ENCODE measurements at places on chromosomes 13 and 19.

GRCh38 chr19:58227964-58228584 lies 640 bp upstream of the ZNF544 start:
- no peak for DNase-seq

- DNase-seq: no peak
Measured at GRCh38 chr13:50275392-50276063, 260.3 kb downstream of the KCNRG start.

- DNase-seq: no peak
Measured at GRCh38 chr19:41588497-41589209, 12.7 kb downstream of the CEACAM21 start.

GRCh38 chr13:97100821-97101220 lies 106.5 kb upstream of the OXGR1 start:
- no peak for DNase-seq

DNA sequence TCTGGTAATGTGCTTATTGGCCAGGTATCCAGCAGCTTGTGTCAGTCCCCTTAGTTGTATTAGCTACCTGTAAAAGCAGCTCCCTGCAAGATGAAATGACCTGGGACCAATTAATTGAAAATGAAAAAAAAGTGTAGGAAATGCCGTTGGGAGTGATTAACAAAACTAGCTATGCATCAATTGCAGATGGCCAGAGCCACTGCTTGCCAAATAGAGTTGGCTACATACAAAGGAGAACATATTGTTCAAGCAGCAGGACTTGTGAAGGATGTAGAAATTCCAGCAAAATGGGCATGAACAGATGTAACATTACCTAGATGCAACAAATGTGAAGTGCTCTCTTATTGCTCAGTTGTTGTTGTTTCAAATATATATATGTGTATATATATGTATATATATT lies 300.5 kb downstream of the PCDH17 start:
- no peak for DNase-seq

DNA sequence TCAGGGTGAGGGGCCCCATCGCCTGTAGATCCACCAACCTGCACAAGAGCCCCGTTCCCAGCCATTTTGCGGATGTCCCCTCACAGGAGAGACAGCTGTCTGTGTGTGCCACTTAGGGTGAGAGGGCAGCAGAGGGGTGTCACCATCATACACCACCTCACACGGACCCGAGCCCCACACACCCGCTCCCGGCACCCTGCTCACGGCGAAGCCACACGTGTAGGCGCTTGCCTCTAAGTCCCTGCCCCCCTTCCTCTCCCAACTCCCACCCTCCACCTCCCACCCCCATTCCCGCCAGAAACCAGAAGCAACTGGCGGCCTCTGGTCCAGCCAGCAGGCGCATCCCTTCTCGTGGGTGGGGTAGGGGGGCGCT lies 4.0 kb upstream of the DPF1 start:
- no peak for DNase-seq

GRCh38 chr19:18112989-18113478 lies 15.5 kb downstream of the MAST3 start:
- DNase-seq: peak; percentile 87

DNA sequence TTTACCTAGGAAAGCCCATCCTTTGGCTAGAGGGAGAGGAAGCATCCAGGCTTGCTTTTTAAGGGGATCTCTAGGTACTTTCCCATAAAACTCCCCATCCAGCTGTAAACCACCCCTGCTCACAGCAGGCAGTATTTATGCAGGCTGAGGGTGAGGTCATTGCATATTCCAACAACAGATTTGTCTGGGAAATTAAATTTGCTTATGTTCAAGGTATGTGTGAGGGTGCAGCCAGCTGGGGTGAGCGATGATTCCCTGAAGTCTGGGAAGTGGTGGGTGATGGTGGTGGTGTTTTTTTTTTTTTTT lies 96.3 kb upstream of the C1QTNF9B start:
- no peak for DNase-seq

- peak; percentile 81 for DNase-seq
Measured at GRCh38 chr13:27826379-27827353, 34.4 kb downstream of the GSX1 start.

GRCh38 chr19:56566904-56567273 lies 379 bp upstream of the ZNF470 start:
- peak; percentile 72 for DNase-seq

DNA sequence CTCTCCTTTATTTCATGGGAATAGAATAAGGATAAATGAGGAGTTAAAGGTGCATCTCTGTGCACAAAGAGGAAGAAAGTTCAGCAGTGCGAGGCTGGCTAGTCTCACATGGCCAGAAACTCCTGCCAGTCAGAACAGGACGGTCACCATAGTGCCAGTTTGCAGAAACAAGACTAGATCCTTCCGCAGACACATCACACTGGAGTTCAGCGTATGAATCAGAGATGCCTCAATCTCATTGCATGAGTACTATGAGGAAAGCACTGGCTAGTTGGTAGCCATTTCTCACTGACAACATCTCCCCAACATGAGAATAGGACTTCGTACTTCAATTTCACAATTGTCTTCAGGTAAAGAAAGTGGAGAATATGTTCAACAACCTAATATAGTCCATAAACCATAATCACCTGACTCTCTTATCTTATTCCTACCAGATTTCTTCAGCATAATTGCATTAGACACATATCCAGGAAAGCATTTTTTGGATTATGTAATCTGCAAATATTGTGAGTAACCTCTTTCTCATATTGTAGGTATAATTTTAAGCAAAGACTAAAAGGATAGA lies 34.9 kb downstream of the RXFP2 start:
- DNase-seq: no peak

GRCh38 chr19:10207026-10207425 lies 12.3 kb upstream of the DNMT1 start:
- no peak for DNase-seq

GRCh38 chr19:36772311-36773222 lies at the start of gene ZNF850:
Gene ZNF850 (minus strand): TSS chr19:36772807. CDS start chr19:36762606, 10,201 bp downstream.
- DNase-seq: peak; percentile 93

DNA sequence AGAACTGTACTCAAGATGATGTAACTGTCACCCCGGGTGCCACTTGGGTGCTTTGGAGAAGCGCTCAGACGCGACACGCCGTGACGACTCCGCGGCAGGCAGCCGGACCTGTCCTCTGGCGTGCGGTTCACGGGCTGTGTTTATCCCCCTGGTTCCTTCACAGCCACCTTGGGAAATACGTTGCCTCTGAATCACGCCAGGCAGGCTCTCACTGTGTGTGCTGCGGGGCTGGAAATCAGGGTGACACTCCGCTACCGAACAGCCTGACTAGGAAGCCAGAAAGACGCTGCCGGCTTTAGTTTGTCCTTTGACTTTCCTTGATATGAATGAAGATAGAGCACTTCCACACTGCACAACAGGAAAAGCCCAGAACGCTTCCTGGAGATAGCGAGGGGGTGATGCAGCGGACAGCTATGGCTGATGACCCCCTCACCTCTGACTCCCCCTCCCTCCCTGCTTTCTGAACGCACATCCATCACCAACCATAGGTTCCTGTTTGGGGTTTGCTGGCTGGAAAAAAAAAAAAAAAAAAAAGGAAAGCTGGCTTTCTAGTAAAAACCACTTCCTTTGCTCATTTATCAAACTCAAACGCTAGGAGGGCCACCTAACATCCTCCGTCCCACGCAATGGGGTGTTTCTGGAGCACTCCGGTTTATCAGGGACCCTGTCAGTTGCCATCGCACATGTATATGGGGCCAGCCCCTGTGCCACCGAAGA lies 3.7 kb upstream of the GP6 start:
- no peak for DNase-seq

DNA sequence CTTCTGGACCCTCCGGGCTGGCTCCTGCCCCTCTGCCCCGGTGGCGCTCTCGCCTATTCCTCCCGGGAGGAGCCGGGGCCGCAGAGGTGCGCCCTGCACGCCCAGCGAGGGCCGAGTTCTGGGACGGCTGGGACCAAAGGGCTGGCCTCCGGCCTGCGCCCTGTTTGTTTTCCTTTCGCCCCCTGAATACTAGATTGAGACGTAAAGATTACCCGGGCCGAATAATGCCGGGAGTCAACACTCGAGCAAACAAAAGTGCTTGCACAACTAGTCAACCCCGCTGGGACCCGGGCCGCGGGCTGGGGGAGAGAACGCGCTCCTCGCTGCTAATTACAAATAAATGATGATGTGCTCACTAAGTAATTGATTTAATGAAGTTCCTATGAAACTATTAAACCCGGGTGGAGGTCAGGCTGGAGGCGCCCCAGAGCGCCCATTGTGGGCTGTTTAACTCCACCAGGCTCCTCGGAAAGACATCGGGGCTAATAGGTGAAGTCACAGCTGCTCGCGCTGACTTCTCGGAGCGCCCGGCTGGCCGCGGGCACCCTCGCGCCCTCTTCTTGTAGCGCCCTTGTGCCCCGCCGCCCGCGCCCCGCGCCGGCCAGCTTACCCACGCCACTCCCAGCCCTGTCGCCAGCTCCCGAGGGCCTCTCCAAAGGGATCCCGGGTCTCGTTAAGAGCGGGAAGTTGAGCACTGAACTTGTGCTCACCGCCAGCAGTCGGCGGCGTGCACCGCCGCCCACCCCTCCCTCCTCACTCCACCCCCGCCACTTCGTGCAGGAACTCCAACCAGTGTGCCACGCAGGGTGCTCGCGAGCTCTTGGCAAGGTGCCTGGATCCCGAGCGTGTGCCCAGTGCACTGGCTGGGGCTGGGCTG lies 14.9 kb downstream of the ZIC5 start:
- no peak for DNase-seq
